ENCODE measurements at places on chromosomes 11 and 22.

GRCh38 chr11:44282620-44283019, 27.3 kb downstream of the ALX4 start:
- DNase-seq: no peak

GRCh38 chr11:132858223-132858622, 674.1 kb downstream of the OPCML start:
- peak; percentile 51 for DNase-seq

- DNase-seq: peak; percentile 31
Measured at GRCh38 chr22:46674367-46674781, 54.2 kb downstream of the GRAMD4 start.

DNA sequence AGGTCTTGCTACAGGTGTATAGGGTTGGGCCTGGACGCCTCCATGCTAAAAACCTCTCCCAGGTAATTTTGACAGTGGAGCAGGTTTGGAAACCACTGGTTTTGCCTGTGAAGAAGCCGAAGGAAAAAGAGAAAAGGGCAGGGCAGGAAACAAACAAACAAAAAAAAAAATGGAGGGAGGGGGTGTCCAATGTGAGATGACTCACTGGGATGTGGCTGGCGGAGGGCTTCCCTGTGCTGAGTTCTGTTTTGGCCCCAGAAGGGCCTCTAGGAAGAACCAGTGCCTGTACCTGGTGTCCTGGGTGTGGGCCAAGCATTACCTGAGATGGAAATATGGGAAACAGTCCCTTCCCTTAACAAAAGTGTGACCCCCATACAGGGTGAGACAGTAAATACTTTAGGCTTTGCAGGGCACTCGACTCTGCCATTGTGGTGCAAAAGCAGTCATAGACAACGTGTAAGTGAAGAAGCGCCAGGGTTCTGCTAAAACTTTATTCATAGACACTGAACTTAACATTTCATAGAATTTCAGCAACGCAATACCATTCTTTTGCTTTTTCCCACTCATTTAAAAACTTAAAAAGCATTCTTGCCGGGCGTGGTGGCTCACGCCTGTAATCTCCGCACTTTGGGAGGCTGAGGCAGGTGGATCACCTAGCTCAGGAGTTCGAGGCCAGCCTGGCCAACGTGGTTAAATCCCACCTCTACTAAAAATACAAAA, 9.5 kb upstream of the DGKZ start:
- DNase-seq: no peak

DNA sequence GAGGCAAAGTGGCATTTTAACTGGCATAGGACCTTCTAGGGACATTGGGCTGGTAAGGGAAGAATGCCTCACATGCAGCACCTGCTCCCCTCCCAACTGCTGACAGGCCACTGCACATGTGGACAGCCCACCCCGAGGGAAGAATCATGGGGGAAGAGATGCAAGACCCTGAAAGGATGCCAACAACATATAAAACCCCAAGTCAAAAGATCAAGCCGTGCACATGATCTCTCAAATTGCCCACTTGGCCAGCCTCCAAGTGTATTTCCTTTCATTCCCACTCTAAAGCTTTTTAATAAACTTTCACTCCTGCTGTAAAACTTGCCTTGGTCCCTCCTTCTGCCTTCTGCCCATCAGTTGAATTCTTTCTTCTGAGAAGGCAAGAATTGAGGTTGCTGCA, 947.8 kb upstream of the CCDC90B start:
- no peak for DNase-seq

GRCh38 chr22:36326178-36327161, 61.3 kb downstream of the MYH9 start:
- DNase-seq: no peak

All from fibroblast of skin of right biceps (primary cell).